ENCODE measurements at places on chromosomes 3 and 15. TPM values are rescaled to one million over a fixed set of nuclear protein-coding genes. Genes with fewer than 3 reads are reported as not detected.

The AP3B2 gene
- polyA plus RNA-seq: 1.6 TPM

The TICRR gene
- 12.8 TPM for polyA plus RNA-seq

The SKOR1 gene
- 0.24 TPM for polyA plus RNA-seq

The MASP1 gene
- polyA plus RNA-seq: 9.8 TPM

GRCh38 chr3:150680562-150680961 lies 23.2 kb downstream of the ERICH6 start:
- DNase-seq: no peak

DNA sequence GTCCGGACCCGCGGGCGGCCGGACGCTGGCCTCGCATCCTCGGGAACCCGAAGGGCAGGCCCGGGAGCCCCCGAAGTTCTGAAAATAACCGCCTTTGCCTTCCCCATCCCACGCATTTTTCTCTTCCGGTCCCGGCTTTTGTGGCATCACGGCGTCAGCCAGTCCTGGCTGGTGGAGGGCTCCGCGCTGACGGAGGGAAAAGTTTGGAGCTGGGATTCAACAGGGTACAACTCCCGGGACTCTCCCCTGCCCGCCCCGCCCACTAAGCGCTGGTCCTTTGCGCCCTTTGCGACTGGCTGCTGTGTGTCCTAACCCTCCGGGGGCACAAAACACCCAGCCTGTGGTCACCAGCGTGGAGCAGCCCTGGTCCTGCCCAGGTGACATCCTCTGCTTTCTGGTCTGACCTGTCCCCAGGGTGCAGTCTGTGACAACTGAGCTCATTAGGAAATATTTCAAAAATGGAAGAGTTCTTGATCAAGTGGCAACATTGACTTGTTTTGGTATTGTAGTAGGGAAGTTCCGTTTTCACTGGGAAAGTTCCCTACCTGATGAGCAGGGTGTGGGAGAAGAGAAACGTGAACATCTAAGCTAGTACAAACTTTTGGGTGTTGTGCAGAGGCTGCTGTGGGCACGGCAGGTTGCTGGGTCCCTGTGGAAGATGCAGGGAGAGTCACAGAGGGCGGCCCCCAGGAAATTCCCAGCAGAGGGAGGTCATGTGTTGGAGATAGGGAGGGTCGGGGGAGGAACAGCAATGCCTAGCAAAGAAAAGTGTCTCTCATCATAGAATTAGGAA lies 775 bp downstream of the ARNT2 start:
- DNase-seq: no peak

DNA sequence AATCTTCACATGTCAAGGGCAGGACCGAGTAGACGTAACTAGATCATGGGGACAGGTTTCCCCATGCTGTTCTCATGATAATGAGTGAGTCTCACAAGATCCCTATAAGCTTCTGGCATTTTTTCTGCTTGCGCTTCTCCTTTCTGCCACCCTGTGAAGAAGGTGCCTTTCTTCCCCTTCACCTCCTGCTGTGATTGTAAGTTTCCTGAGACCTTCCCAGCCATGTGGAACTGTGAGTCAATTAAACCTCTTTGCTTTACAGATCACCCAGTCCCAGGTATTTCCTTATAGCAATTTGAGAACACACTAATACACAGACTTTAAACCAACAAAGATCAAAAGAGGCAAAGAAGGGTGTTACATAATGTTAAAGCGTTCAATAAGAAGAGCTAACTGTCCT lies 156.6 kb upstream of the UBE2E2 start:
- no peak for DNase-seq

DNA sequence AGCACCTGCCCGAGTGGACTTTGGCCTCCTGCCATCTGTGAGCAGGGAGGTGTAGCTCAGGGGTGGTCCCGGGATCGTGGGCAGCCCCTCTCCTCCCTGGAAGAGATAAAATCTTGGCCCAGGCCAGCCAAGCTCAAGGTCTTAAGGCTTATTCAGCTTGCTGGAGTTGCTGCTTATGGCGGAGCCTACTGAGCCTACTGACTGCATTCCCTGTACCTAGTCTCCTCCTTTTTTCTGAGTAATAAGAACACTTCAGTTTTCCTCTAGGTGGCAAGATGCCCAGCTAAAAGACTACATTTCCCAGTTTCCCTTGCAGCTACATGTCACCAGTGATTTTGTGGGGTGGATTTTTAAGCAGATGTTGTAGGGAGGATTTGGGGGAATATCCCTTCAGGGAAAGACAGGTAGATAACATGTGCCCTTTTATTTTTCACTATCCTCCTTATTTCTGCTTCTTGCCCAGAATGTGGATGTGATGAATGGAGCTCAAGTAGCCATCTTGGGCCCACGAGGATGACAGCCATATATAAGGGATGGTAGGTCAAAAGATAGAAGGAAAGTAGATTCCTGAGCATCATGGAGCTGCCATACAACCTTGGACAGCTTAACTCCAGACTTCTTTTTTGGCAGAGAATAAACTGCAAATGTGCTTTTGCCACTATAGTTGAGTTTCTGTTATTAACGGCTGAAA lies 41.4 kb upstream of the INSYN1 start:
- no peak for DNase-seq

DNA sequence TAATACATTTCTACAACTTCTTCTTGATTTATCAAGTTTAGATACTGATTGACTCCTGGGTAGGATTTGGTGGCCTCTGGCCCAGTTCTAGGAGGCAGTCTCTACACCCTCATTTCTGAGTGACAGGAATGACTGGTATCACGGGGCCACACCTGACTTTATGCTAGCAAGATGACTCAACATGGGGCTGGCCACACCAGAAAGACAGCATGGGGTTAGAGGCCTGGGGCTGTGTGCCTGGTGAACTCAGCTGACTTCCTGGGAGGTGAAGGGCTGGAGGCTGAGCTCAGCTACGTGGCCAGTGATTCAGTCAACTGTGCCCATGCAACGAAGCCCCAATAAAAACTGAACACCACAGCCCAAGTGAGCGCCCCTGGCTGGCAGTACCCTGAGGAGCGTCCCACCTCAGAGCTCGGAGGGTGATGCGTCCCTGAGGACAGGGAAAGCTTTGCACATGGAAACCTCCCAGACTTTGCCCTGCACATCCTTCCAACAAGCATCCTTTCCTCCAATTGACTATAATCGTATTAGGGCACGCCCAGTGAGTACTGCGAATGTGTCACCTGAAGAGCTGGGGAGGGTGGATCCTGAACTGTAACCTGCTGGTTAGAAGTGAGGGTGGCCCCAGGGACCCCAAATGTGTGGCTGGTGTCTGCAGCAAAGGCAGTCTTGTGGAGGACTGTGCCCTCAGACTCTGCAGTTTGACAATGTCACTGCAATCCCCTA lies 57.2 kb downstream of the NIPA2 start:
- no peak for DNase-seq
